CD4-positive, alpha-beta T cell treated with Interleukin-4 for 4 hours (primary cell): ENCODE measurements at places on chromosomes 13 and 19.

GRCh38 chr13:98284679-98285078 is 107.6 kb upstream of the RNF113B start:
- DNase-seq = no peak

DNA sequence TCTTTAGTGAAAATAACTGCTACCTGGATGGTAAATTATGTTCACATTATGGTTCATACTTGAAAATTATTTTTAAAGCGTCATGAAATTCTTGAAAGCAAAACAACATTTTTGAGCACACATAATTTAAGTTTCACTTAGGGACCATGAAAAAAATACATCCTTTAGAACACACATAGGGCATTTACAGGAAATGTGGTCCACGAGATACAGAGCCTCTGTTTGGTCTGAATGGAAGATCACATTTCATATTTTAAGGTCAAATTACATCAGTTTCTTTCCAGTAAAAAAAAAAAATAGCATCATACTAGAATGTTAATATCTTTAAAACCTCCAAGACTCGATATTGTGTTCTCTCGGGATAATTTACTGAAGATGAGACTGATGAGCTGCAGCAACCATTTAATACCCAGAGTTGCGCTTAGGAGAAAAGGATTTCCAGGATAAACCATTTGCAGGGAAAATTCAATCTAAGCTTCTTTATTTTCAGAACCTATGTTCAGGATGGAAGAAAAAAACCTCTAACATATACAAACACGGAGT is 720.7 kb downstream of the DIAPH3 start:
- DNase-seq = no peak

GRCh38 chr13:78595495-78596398 is 7.6 kb downstream of the POU4F1 start:
- no peak for DNase-seq

DNA sequence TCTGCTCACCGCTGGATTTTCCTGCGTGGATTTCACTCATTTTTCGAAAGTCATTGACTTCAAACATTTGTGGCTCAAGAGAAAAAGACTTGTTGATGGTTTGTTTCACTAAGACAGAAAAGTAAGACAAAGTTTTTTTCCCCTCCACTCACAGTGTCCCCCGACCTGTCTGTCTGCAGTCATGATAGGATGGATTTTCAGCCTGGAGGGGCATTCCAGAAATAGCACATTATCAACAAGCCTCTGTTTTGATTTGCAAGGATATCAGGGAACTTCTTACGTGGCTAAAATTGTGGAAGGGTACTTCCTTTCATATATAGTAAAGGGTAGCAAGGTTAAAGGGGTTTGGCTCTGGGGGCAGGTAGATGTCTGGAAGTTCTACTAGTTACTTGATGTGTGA is 11.8 kb downstream of the SOX21 start:
- no peak for DNase-seq

DNA sequence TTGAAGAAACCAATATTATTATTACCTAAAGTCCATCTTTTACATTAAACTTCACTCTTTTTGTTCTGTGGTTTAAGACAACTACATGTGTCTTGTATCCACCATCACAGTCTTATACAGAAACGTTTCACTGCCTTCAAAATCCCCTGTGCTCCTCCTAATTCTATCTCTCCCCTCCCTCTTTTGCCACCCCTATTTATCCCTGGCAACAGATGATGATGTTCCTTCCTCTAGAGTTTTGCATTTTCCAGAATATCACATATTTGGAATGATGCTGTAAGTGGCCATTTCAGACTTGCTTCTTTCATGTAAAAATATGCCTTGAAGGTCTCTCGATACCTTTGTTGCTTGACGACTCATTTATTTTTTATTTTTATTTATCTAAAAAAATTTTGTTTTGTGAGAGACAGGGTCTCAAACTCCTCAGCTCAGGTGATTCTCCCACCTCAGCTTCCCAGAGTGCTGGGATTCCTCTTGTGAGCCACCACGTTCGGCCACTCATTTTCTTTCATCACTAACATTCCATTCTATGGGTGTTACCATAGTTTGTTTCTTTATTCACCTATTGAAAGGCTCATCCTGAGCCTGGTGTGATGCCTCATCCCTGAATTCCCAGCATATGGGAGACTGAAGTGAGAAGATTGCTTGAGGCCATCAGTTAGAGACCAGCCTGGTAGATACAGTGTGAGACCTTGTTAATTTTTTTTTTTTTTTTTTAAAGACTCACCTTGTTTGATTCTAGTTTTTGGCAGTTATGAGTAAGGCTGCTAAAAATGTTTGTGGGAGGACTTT is 8.4 kb downstream of the ZNF763 start:
- DNase-seq = no peak

GRCh38 chr19:38869160-38869835 is 8.8 kb downstream of the RINL start:
- DNase-seq = no peak

- no peak for DNase-seq
Measured at GRCh38 chr13:32824061-32824460, 192.2 kb upstream of the KL start.

DNA sequence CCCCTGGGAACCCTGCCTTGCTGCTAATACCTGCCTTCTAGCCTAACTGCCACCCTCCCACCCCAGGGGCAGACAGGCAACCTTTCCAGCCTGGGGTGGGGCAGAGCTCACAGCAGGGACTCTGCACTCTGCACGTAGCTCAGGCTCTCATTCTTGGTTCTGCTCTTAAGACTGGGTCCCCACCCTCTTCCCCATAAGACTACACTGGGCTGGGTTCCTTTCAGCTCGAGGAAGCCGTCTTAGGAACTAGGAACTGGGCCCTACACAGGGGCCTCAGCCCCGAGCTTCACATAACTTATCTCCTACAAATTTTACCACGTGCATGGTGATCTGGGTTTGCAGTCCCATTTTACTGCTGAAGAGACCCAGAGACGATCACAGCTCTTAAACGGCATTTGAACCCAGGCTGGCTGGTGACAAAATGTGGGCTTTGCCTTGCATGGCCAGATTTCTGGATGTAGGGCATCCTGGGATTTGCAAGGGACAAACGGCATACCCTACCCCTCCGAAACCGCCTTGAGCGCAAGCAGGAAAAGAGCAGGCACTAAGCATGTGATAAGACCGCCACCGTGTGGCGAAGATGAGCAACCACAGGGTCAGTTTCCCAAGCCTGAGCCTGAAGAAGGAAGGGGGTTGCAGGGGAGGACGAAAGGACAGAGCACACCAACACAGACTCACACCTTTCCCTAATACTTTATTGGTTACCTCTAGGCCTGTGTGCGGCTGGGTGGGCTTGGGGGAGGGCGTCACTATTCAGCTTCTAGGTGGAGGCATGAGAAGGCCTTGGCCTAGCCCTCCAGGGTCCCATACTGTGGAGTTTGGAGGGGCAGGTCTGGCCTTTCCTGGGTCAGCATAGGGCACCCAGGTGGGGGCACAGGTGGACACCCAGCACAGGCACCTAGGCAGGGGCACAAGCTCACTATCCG is 5.1 kb downstream of the JUNB start:
- peak; percentile 78 for DNase-seq

DNA sequence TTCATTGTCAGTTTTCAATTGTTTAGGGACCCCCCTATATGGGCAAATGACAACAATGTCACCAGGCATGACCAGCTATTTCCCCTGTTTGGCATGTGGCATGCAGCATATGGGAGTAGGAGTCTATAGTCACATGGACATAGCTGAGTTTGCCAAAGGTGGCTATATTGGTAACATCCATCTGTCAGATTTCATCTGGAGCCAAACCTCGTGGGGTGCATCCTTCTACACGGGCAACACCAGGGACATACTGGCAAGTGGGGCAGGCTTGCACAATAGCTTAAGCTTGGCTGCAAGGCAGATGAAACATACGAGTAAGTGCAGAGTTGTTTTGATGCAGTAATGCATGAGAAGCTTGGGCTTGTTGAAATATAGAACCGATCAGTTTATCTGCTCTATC is 24.5 kb upstream of the ZNF816 start:
- DNase-seq = no peak

- no peak for DNase-seq
Measured at GRCh38 chr13:40666933-40667621, 636 bp upstream of the FOXO1 start.

DNA sequence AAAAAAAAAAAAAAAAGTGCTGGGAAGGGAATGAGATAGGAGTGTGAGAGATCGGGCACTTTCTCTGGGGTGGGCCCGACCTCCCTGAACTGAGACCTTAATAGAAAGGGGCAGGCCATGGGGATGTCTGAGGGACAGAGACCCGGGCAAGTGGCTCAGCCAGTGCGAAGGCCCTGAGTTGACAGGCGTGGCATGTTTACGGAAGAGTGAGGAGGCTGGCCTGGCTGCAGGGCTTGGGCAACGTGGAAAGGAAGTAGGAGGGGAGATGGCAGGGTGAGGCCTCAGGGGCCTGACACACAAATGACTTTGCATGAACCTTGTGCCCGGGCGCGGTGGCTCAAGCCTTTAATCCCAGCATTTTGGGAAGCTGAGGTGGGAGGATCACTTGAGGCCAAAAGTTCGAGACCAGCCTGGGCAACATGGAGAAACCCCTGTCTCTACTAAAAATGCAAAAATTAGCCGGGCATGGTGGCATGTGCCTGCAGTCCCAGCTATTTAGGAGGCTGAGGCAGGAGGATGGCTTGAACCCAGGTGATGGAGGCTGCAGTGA is 13.9 kb downstream of the FCHO1 start:
- no peak for DNase-seq

DNA sequence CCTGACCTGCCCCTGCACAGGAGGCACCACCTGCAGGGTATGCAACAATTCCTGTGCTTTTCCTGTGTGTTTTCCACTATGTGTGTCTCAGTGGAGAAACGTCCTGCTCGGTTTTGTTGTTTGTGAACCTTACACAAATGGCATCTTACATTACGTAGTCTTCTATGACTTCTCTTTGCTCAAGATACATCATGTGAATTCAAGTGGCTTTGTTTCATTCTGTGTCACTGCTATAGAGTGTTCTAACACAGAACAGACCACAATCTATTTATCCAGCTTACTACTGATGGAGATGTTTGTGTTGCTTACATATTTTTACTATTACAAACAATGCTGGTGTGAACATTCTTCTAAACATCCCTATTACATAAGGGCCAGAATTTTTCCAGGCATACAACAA is 97.7 kb downstream of the ANKRD10 start:
- no peak for DNase-seq

- no peak for DNase-seq
Measured at GRCh38 chr13:39266426-39266825, 228.2 kb downstream of the NHLRC3 start.

DNA sequence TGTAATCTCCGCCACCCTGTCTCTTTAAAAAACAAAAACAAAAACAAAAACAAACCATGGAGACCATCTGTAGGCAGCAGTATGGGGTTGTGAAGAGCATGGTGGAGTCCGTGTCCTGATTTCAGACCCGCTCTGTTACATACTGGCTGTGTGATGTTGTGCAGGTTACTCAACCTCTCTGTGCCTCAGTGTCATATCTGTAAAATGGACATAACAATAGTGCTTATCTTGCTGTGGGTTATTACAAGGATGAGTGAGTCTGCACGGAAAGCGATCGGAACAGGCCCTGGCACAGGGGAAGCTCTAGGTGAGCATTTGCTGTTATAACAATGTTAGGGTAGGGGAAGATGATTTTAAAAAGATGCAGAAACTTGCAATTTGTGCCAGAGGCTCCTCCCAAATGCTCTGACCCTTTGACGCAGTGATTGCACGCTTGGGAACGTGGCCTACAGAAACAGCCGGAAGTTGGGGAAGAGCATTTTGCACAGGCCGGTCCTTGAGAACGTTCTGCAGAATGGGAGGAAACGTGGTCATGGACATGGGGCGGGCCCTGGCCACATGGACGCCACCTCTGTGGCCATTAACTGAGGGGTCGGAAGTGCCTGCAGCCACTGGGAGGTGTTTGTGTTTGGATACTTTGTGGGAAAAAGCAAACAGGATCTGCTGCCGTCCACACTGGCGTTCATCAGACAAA is 15.7 kb upstream of the SELENOW start:
- DNase-seq = no peak

GRCh38 chr19:19873381-19873780 is 7.7 kb downstream of the ZNF253 start:
- no peak for DNase-seq

DNA sequence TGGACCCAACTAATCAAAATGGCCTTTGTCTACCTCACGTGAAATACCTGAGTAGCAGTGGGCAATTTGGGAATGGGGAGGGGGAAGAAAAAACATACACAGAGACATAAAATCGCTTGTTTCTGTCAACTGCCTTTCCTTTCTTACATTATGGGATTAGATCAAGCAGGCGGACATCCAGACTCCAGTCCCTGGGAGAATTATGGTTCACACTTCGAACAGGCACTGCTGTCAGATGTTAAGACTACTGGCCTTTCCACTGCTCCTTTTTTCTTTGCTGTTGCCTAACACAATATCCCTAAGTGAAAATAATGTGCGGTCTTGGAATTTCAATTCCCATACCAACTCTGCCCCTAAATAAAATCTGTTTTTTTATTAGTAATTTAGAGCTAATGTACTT is 1719.7 kb upstream of the SLC10A2 start:
- DNase-seq = no peak

DNA sequence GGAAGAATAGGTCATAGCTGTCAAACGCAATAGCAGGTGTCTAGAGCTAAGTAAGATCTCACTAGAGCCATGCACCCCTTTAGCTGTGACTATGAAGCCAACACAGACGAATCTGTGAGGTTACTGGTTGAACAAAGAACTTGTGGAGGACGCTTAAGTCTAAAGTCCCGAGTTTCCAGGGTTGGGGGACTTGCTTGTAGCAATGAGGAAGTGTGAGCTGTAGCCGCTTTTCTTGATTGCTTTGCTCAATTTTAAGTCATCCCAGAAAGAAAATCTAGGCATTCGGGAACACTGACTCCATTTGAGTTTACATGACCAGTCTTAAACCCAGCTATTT is 1.6 kb downstream of the GPC5 start:
- DNase-seq = no peak

DNA sequence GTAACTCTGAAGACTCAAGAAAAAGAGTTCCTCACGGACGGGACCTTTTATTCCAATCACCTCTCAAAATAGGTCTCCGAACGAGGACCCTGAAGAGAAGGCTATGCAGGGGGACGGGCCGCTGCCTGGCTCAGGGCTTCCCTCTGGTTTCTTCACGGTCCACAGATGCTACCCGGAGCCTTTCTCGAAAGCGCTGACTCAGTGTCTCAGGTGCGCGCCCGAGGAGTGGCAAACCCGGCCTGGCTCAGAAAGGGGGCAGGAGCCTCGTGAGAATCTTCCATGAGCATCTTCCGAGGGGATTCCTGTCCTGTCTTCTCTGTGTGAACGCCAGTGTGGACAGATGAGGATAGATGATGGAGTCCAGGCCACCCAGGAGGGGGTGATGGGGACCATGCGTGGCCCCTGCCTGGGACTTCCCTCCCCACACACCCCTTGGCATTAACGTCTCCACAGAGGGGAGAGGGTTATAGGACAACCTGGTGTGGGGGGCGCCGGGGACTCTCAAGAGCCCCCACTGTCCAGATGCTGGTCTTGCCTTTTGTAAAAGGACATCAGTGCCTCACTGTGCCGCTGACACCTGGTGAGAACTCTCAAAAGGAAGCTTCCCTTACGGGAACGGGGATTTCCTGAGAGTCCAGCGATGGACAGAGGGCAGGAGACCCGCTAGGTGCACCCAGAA is 16.5 kb downstream of the LSM4 start:
- no peak for DNase-seq

- DNase-seq = no peak
Measured at GRCh38 chr19:5850743-5851293, 431 bp downstream of the FUT3 start.

GRCh38 chr19:19140476-19140875 is 2.2 kb upstream of the TMEM161A start:
- DNase-seq = no peak

- DNase-seq = no peak
Measured at GRCh38 chr13:66273011-66273410, 957.1 kb downstream of the PCDH9 start.
